ENCODE measurements at places on chromosomes 5 and 9.

DNA sequence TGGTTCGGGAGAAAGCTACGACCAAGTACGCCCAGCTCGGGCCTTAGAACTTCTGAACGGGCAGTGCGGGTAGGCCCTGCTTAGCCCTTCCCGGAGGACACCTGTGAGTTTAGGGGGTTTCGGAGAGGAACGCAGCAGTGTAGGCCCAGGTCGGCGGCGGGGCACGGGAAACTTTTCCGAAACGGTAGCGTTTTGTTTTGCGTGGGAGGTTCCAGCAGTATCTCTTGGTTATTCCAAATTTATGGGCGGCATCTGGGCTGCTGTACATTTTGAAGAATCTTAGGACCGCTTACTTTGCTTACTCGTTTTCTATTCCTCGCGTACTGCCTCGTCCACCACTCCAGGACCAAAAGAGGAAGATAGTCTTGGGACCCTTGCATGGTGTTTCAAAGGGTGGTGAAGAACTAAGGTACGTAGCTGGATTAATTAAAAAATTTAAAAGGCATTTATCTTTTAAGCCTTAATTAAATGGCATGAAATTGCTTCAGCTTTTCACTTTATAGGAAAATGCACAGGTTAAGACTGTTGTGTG lies 492 bp downstream of the TENT2 start:
- DNase-seq, result no peak

GRCh38 chr5:98085593-98085992 lies 687.9 kb upstream of the RGMB start:
- DNase-seq, result no peak

DNA sequence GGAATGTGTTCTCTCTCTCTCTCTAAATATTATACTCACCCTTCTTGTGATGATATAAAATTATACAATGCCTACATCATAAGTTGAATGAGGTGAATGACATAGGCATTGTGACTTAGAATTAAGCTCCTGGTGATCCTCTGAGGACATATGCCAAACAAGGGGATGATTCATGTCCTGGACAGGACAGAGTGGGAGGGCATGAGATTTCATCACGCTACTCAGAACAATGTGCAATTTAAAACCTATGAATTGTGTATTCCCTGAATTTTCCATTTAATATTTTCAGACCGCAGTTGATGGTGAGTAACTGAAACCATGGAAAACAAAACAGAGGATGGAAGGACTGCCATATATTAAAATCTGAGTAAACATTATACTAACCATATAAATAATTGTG lies 782.2 kb upstream of the NUDT12 start:
- peak; percentile 12 for DNase-seq

GRCh38 chr5:80607343-80607742 lies 37.3 kb upstream of the ANKRD34B start:
- DNase-seq, result no peak
